ENCODE measurements at places on chromosomes 5 and 9.

DNA sequence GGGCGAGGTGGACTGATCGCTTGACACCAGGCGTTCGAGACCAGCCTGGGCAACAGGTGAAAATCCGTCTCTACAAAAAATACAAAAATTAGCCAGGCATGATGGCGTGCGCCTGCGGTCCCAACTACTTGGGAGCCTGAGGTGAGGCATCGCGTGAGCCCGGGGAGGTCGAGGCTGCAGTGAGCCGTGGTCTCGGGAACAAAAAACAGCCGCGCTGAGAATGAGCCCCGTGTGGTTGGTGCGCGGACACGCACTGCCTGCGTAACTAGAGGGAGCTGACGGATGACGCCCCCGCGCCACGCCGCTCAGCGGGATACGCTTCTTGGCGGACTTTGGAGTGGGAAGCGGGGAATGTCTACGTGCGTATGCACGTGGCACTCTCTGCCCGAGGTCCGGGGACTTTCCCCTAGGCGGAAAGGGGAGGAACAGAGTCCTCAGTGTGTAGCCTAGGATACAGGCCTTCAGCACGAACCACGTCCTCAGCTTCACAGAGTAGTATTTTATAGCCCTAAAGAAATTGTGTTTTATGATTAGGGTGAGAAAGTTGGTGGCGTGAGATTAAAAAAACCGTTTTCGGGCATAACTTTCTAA lies at the start of gene RMRP:
Gene RMRP (minus strand): TSS at position 474 of the 591 bp plus-strand sequence.
- DNase-seq: peak; percentile 82

GRCh38 chr9:90909747-90910283 lies 108.2 kb downstream of the SYK start:
- no peak for DNase-seq

GRCh38 chr9:98805506-98806272 lies 1.8 kb upstream of the GALNT12 start:
- no peak for DNase-seq

DNA sequence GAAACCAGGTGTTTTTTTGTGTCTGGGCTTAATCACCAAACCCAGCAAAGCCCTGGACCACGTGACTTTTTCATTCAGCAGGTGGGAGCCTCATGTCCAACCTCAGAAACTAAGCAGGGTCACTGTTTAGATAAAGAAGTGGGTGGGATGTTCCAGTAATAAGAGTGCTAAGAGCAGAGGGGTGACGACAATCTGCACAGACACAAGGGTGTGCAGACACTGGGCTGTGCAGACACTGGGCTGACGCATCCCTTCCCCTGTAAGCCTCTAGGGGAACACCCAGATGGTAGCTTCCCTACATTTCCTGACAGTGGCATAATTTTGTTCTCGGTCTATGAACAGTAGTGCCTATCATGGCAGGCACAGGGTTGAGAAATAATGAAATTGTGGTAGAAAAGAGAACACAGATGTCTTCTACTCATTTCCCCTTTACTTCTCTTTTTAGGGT lies 85.1 kb downstream of the SAXO1 start:
- no peak for DNase-seq
